ENCODE measurements at places on chromosomes 5 and 9.
A peak's percentile ranks its signal among the peaks of the same experiment; 100 is the strongest.

DNA sequence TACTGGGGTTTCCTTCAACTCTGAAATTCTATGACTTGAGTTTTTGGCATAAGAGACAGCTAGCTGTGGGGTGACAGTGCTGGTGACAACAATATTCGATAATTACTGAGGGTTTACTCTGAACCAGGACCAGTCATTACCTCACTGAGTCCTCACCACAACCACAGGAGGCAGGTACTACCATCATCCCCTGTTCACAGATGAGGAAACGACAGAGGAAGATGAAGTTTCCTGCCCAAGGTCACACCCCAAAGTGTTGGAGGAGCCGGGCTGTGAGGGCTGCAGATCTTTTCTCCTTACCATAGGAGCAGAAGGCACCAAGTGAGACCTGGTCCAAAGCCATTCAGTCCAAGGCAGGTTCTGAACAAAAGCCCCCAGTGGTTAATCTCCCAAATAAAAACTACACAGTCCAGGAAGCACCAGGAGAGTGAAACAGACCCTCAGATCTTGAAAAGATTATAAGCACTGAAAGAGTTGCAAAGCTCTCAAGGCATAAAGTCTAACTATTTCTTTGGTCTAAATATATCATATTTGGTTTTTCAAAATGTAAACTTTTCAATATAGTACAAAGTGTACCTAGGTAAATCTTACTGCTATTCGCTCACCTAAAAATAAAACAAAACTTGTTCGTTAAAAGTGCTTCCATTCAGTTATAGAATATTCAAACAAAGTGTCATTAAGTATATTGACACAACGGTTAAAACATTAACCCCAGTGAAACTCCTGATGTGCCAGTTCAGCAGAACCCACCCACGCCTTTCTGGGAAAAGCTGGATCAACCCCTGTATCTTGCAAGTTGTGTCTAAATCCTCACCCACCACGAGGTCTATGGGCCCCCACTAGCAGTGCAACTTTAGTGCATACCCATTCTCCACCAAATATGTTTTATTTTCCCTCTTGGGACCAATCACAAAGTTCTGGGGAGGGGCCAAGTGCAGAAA, 82.6 kb upstream of the EQTN start:
- no peak for DNase-seq

- DNase-seq = no peak
Observed at GRCh38 chr5:84831701-84832100, 447.0 kb upstream of the EDIL3 start.

GRCh38 chr5:108430931-108431608, 49.2 kb upstream of the FBXL17 start:
- no peak for DNase-seq

DNA sequence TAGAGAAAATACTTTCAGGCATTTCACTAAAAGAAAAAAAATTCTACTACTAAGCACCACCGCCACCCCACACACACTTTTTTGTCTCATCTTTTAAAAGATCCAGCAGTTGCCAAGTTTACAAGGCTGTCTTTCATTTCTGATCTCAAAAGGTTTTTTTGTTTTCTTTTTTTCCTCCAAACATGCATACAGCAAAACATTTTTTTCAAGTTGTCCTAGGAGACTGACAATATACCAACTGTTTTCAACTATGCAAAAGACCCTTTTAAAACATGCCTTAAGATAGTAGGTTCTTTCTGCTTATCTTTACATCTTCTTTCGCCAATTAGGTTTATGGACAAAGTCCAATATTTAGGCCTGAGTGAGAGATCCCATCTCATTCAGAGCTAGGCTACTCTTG, 65.2 kb downstream of the HMHB1 start:
- DNase-seq = no peak

DNA sequence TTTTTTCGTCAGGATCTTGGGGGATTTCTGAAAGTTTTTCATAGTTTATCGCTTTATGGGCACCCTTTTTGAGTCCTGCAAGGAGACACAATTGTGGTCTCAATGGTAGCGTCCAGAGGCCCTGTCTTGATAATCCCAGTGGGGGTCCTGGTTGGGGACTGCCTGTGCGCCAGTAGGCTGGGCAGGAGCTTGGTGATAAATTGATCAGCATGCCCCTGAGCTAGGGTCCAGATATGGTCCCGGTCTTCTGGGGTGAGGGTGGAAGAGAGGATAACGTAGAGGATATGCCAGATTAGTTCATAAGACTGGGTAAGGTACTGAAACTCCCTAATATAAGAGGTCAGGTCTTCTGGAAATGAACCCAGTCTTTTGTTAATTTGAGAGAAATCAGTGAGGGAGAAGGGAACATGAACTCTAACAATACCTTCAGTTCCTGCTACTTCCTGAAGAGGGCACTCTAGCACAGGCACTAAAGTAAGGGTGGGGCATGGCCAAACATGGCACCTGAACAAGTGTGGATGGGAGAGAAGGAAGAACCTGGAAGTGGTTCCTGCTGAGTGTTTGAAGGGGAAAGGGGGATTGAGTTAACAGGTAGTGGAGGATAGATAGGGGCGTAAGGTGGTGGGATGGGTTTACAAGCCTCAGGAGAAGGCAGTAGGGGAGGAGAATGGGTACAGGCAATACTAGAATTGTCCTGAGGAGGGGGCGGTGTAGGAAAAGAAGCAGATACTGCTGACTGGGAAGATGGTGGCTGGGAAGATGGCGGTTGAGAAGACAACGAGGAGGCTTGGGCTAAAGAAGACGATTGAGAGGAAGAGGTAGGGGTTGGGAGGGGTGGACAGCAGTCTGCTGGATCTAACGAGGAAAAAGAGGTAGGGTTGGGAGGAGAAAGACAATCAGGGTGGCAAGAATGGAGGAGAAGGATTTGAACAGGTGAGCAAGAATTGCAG, 33.8 kb upstream of the ANXA2R start:
- DNase-seq = peak; percentile 29

- DNase-seq = no peak
Observed at GRCh38 chr5:67904366-67904765, 311.2 kb upstream of the PIK3R1 start.

DNA sequence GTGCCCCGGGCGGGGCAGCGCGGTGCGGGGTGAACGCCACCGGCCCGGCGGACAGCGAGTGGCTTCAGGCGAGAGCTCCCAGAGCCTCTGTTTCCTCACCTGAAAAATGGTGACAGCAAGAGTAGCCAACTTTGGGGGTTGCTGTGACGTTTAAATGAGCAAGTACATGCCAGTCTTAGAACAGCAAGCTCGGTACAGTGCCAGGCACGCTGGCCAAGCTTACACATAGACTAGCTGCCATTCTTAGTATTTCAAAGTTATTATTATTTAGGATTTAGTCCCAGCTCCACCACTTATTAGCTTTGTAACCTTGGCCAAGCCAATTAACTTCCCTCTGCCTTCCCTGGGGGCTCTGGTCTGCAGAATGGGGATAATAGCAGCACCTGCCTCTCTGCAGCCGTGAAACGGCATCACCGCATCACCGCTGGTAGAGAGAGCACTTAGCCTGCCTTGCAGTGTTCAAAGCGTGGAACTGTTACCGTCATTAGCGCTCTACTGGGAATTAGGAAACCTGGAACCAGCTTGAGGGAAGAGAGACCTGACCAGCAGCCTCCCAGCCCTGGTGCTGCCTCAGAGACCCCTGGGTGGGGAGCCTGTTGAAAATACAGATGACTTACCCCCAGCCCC, at the start of gene C9orf50:
Gene C9orf50, minus strand, starts transcription at position 433 of the 627 bp plus-strand sequence. CDS start 527 bp downstream, outside the sequence.
- DNase-seq = no peak

DNA sequence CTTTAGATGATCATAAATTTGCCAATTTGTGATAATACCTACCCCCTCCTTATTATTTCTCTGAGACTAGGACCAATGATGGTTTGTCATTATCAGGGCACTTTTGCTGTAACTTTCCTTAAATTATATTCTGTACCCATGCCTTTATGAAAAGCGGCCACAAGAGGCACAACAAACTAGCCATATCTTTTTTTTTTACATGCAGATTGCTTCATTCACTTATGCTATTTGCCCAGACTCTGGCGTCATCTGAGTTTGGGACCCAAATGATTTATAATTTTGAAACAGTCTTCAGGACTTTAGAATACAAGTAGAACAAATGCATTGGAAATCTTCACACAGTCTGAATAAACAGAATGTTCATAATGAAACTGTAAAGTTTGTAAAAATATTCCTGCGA, 408.1 kb downstream of the MAT2B start:
- DNase-seq = no peak

GRCh38 chr9:109238655-109239054, 71.6 kb upstream of the FRRS1L start:
- no peak for DNase-seq

GRCh38 chr5:14316471-14316870, 173.3 kb downstream of the TRIO start:
- DNase-seq = no peak

GRCh38 chr5:179267671-179268083, 77.6 kb downstream of the ADAMTS2 start:
- DNase-seq = no peak

- DNase-seq = no peak
Observed at GRCh38 chr5:127440831-127441230, 76.6 kb upstream of the PRRC1 start.

- DNase-seq = no peak
Observed at GRCh38 chr5:169648725-169649310, 11.7 kb downstream of the DOCK2 start.

- no peak for DNase-seq
Observed at GRCh38 chr5:109374625-109375024, 35.1 kb downstream of the PJA2 start.

DNA sequence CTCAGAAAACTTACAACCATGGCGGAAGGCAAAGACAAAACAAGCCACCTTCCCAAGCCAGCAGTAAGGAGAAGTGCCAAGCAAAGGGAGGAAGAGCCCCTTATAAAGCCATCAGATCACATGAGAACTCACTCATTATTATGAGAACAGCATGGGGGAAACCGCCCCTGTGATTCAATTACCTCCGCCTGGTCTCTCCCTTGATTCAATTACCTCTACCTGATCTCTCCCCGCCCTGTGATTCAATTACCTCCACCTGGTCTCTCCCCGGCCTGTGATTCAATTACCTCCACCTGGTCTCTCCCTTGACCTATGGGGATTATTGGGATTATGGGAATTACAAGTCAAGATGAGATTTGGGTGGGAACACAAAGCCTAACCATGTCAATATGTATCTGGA, 467.3 kb upstream of the FTMT start:
- no peak for DNase-seq

- no peak for DNase-seq
Observed at GRCh38 chr5:152546493-152546892, 141.4 kb upstream of the NMUR2 start.

GRCh38 chr5:45225571-45226031, 416.9 kb downstream of the MRPS30 start:
- no peak for DNase-seq

- DNase-seq = no peak
Observed at GRCh38 chr5:74179179-74179578, 461.3 kb downstream of the ENC1 start.

DNA sequence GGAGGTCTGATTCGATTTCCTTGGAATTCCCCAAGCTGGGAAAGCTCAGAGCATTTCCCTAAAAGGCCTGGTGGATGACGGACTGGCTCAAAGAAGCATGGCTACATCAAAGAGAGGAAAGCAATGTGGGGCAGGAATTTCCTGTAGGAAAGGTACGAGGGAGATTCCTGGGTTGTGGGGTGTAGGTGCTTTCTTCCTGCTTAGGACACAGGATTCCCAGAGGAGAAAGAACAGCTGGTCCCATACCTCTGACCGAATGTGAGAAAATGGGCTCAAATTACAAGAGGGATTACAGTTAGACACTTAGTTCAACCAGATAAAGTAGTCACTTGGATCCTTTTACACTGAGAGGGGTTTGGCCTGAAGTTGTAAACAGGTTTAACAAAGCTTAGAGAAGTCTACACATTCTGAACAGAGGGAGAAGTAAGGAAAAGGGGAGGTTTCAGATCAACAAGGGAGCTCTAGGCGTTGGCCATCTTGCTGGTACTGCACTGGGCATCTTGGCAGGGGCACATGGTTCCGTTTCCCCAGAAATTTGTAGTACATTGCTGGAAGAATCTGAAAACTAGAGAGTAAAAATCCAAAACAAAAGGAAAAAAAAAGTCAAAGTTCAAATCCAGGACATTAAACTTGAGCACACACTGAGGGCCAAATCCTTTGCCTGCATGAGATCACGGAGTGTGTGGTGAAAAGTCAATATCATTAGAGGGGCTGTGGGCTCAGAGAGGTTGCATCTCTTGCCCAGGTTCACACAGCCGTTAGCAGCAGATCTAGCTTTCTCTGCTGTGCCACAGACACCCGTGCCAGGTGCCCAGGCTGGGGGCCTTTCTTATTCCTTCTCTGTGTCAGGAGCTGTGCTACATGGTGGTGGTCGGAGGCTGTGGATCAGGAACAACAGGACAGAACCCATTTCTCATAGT, 171.3 kb downstream of the RGS3 start:
- peak; percentile 47 for DNase-seq

DNA sequence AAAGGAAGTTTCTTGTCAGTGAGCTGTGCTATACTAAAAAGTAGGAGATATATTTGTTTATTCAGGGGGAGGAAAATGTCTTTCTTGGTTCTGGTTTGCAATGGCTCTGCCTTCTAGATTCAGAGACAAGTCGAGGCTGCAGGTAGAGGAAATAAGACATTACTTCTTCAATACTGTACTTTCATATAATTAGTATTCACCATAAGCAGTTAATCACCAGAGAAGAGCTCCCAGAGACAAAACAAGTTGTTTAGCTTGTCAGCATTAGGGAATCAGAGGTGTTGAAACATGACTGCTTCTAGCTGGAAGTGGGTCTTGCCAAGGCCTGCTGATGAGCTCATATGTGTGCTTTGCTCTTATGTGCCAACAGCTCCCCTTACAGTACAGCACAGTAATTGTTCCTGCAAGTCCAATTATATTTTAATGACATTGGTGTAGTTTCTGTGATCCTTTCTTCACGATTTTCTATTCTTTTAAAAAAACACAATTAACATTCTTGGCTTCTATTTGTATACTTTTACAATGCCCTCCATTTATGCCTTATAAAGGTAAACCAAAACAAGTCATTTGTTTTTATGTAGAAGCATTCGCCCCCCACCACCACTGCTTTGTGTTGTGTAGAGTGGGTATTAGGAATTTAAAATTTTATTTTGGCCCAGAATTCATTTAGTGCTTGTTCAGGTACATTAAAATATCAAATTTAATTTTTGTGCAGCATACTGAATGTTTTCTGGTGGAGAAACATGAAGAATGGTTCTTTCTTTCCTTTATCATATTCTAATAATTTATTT, 112.2 kb downstream of the RPS23 start:
- DNase-seq = peak; percentile 38

- DNase-seq = peak; percentile 81
Observed at GRCh38 chr5:133610489-133611356, 1.6 kb downstream of the FSTL4 start.
